ENCODE measurements at places on chromosomes 7 and 10. TPM values are rescaled to one million over a fixed set of nuclear protein-coding genes. Genes with fewer than 3 reads are reported as not detected.

TM9SF3 gene
- 89.5 TPM for total RNA-seq

AFAP1L2 gene
- 21.0 TPM for total RNA-seq

- DNase-seq = no peak
These were observed 767 bp upstream of the ADAM8 start for GRCh38 chr10:133277277-133277992.

DNA sequence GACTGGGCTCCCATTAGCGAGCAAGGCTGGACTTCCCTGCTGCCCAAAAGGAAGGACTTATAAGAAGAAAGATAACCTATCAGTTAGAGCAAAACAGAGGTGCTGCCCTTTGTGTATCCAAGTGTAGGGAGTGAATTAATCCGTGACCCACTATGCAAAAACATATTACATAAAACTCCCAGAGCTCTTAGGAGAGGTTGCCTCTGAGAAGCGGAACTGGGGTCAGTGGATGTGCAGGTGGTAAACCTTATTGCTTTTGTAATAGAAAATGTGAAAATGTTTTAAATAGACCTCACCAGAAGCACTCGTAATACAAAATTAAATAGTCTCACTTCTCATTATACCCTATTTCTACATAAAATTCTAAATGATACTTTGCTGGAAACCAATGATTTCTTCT, 17.1 kb upstream of the IL6 start:
- no peak for DNase-seq

GRCh38 chr7:137986252-137987017, 15.5 kb downstream of the CREB3L2 start:
- DNase-seq = peak; percentile 31

- DNase-seq = no peak
These were observed 11.4 kb upstream of the RASGEF1A start for GRCh38 chr10:43278216-43278615.

DNA sequence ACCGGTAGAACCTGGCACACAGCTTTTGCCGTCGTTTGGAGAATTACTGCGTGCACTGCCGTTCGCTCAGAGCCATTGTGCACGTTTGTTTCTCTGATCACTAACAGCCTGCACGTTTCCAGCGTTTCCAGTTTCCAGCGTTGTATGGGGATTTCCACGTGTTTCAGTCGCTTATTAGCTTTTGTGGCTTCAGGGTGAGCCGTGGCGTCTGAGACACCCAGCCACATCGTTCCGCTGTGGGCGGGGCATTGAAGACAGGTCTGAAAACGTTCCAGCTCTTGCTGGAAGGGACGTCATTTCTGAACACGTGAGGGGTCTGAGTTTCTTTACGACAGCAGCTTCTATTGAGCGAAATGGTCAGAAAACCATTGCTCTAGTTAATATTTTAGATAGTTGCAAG, 164.8 kb downstream of the DNAJB6 start:
- no peak for DNase-seq

DNA sequence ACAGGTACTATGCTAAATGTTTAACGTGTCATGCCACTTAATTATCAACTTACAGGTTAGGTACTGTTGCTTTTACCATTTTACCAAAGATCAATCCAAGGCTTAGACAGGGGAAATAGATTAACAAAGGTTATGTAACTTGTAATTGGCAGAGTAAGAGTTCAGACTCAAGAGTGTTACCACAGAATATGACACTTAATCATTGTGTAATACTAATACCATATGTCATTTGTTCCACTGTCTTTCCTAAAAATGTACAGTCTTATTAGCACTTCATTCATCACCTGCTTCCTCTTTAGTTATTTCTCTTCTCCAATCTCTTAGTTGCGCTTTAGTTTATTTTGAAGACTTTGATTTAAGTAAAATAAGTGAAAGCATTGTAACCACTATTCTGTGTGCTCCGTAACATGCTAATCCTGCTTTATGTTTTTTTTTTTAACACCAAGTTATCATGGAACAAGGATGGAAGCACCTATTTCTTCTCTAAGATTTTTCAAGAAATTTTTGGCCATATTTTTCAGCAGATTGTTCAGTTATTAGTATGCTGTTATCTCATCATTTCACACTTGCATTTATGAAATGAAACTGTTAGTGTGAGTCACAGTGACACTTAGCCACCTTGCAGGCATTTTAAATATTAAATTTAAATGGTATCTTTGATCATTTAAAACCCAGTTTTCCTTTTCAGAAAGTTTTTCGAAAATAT, 197.3 kb downstream of the PHF14 start:
- DNase-seq = peak; percentile 53

KCND2 gene
- total RNA-seq = 1.1 TPM

- peak; percentile 28 for DNase-seq
These were observed 9.1 kb downstream of the CREB3L2 start for GRCh38 chr7:137992550-137993394.

GNGT1 gene
- total RNA-seq = not detected

DNA sequence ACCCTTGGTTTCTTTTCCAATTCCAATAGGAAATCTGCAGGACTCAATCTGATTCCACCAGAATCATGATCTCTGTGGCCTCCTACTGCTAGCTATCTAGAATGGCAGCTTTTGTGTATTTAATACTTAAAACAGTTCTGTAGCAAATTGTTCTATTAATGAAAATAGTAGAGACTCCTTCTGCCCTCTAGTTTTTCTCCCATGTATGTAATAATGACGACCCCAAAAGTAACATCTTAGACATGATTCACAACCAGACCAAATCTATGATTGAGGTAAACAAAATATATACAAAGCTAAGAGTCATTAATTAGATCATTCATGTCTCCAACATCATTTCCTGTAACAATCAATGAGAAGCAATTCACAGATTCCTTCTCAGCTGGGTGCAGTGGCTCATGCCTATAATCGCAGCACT, 259.1 kb upstream of the MKLN1 start:
- no peak for DNase-seq

- no peak for DNase-seq
These were observed 1235.3 kb downstream of the GATA3 start for GRCh38 chr10:9289811-9290210.

DNA sequence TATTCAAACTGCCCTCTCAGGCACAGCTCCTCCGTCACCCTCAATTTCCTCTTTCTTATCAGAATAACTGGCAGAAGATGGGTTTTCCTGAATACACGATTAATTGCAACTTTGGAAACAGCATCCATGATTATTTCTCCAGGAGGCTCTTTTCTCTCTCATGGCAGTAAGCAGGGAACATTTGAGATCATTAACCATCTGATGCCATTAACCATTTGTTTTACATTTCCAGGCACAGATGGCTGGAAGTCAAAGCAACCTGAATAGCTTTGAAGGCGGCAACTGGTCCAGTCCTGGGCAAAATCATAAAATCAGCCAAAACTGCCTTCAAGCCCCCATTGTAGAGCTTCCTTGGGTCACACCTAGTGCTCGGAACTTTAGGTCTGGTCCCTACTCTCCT, 289.5 kb upstream of the AOAH start:
- no peak for DNase-seq

ABCA13 gene
- 5.1 TPM for total RNA-seq

DNA sequence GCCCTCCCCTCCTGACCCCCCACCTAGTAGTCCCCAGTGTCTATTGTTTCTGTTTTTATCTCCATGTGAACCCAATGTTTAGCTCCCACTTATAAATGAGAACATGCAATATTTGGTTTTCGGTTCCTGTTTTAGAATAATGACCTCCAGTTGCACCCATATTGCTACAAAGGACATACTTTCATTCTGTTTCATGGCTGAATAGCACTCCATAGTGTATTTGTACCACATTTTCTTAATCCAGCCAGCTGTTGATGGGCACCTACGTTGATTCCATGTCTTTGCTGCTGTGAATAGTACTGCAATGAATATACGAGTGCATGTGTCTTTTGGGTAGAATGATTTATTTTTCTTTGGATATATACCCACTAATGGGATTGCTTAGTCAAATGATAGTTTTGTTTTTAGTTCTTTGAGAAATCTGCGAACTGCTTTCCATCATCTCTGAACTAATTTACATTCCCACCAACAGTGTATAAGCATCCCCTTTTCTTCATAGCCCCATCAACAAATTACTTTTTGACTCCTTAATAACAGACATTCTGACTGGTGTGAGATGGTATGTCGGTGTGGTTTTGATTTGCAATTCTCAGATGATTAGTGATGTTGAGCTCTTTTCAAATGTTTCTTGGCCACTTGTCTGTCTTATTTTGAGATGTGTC, 128.4 kb upstream of the PHYHIPL start:
- DNase-seq = no peak

SLC26A3 gene
- total RNA-seq = 0.31 TPM

DNA sequence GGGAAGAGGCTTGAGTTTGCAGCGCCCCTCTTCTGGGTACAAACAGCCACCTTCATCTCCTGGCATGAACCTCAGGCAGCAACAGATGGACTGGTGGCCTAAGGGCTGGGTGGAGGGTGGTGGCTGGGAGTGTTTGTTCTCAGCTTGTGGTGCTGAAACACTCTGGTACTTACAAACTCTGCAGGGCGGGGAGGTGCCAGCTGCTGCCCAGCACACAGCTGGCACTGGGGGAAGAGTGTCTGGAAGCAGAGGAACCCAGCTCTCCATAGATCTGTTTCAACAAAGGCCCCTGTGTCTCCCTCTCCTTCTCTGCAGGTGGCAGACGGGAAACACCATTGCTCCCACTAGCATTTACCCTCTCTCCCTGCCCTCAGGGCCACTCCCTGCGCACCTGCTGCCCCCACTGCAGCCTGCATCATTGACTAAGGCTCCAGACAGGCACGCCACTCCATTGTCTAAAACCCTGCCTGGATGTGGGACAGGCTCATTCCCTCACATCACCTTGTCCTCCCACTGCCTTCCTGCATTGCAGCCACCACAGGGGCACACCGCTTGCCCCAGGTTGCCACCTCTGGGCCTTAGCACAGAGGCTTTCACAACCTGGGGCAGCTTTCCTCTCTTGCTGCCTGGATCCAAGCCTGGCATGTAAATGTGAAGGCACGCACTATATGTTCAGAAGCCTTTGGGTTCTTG, 6.5 kb downstream of the ARHGAP22 start:
- no peak for DNase-seq

VGF gene
- total RNA-seq = 1.4 TPM

DNA sequence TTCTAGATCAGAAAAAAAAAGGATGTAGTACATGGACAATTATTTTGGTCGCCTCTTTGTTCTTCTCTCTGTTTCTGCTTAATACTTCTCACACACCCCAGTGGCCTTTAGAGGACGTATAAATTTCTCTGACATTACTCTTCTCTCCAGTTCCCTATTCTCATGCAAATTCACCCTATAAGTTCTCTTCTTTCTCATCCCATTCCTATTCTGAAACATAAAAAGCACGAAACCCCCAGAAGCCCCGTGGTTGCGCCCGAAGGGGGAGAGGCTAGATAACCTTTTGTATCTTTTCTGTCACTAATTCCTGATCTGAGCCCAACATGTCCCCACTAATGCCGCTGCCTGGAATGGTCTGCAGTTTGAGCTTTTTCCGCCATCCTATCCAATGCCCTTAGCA, 136.9 kb downstream of the SKIDA1 start:
- no peak for DNase-seq

PRSS37 gene
- total RNA-seq = not detected

DNA sequence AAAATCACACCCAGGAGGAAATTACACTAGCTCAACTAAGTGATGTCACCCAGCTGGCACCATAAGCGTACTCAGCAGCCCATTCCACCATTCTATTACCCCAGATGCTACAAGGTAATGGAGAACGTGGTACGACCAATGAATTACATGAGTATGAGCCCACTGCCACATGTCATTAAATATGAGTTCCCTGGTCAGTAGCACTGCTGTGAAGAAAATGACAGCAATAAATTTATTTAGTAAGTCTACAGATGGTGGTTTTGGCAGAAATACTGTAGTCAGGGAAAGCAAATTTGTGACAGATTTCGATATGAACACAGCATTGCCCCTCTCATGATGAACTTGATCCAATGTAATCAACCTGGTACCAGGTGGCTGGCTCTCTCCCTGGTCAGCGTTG, 154.2 kb downstream of the VWC2 start:
- no peak for DNase-seq

- DNase-seq = peak; percentile 29
These were observed 24.3 kb upstream of the CALU start for GRCh38 chr7:128714701-128715495.

- DNase-seq = no peak
These were observed 16.7 kb upstream of the ZNF862 start for GRCh38 chr7:149821191-149822148.

- no peak for DNase-seq
These were observed 96.8 kb upstream of the AGR3 start for GRCh38 chr7:16978358-16979244.

DNA sequence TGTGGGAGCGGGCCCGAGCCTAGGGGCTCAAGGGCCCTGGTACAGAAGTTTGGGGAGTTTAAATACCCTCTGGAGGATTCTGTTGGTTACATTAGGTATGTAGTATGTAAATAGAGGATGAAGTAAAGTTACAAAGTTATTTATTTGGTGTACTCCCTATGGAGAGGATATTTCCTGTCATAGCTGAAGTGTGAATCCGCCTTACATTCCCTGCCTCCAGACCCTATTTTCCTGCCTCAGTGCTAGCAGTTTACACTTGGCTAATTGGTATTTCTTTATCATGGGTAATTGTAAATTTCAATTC, 60.6 kb upstream of the KLF14 start:
- no peak for DNase-seq

CCDC7 gene
- 36.4 TPM for total RNA-seq

C7orf57 gene
- total RNA-seq = 14.5 TPM
